ENCODE measurements at places on chromosomes 7 and 10.

- no peak for DNase-seq
Observed at GRCh38 chr10:100339236-100339635, 7.8 kb upstream of the SCD start.

DNA sequence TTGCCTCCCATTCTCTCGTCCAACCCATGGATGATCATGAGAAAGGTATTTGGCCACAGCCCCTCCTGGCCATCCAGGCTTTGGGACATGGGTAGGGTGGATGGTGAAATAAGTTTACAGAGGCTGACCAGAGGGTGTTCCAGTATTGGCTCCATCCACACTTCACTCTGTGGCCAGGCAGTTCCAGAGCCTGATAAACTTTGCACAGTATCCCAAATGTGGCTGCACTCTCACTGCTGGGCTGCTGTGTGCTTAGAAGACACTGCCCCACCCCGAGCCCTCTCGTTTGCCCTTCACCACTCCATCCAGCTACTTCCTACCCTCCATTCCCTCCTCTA is 72.0 kb upstream of the ZMIZ1 start:
- no peak for DNase-seq

DNA sequence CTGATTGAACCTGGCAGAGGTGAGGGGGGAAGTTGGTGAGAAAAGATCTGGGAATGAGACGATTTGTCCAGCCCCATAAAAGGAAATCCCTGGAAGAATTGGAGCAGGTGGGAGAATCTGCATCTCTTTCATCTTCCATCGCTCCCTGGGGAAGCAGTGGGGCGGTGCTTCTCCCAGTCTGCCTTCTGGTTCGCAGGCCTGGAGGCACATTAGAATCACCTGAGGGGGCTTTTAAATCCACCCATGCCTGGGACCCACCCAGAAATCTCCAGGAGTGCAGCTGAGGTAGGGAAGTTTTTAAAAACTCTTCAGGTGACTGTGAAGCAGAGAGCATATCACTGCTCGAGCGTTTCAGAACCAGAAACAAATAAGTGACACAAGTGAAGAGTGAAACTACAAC is 26.7 kb upstream of the SYPL1 start:
- DNase-seq = no peak

GRCh38 chr7:143042790-143043271 is 9.3 kb upstream of the OR6V1 start:
- DNase-seq = no peak

DNA sequence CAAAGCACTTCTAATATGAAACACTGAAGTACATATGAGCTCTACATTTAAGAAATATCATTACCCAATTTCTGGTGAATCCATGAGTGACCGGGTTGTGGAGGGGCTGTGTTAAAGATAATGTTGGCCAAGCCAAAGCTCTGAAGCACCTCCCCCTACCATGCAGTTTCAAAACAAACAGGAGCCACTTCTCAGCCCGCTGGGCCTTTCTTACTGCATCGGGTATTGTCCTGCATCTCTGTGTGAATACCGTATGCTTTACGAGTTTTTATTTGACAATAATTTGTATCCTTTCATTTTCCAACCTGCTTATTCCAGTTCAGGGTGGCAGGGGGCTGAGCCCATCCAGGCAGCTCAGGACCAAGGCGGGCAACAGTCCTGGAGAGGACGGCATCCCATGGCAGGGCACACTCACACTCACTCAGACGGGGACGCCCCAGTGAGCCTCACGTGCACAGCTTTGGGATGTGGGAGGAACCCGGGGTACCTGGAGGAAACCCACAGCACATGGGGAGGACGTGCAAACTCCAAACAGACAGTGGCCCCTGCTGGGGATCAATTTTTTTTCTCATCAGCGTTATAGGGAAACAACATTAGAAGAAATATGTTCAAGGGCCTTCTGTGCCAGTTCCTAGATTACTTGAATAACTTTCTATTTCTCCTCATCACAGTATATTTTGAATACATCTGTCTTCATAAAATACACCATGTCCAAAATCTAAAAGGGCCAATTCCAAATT is 1.9 kb downstream of the RNF32 start:
- no peak for DNase-seq

GRCh38 chr10:75773231-75773780 is 341.9 kb downstream of the LRMDA start:
- DNase-seq = no peak

- no peak for DNase-seq
Observed at GRCh38 chr7:100204454-100204853, 15.3 kb upstream of the PVRIG start.

DNA sequence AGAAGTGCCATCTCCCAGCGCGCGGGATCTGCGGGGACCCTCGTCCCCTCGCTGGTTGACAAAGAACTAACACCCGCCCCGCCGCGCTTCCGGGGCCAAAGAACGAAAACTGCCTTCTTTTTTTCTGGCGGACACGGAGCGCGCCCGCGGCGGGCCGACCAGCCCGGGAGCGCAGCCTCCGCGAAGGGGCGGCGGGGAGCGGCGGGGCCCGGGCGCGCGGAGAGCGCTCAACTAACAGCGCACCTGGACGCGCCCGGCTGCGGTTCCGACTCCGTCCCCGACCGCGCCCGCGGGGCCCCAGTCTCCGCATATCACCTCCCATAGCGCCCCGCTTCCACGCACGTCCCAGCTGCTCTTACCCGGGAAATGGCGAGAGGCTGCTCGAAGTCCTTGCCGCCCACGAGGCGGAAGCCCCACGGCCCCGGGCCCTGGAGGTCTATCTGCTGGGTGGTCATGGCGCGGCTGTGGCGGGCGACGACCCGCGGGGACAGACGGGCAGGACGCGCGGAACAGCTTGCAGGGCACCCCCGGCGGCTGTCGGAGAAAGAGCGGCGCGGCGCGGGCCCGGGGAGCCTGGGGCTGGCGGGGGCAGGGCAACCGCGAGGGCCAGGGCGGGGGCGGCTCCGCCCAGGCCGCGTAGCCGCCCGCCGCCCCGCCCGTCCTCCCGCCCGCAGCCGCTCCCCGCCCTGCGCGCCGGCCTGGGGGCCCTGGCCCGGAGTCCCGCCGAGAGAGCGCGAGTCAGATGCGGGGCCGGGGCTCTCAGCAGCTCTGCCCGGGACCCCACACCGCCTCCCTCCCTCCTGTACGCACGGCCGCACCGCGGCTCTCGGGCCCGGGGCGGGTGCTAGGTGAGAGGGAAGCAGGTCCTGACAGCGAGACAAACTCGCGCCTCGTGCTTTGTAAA is at the start of gene PDLIM1:
Gene PDLIM1, minus strand, starts transcription at position 543 of the 904 bp plus-strand sequence. Its CDS starts 88 bp downstream, at position 455.
- peak; percentile 67 for DNase-seq

DNA sequence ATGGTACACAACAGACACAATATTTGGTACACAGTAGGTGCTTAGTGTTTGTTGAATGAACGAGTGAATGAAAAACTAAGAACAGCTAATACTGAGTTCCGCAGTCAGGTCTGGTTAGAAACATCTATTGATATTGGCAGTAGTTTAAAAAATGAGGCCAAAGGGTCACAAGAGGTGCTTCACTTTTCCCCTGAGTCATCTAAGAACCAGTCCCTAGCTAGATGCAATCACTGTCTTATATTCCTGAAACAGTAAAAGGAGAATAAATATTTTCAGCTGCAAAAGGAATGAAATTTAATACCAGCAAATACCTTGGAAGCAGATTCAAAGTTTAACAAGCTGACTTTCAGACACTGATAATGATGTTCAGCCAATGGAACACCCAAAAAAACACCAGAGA is 54.5 kb downstream of the SCRN1 start:
- DNase-seq = no peak

- DNase-seq = peak; percentile 79
Observed at GRCh38 chr10:98467506-98468318, 21.0 kb upstream of the HPS1 start.

DNA sequence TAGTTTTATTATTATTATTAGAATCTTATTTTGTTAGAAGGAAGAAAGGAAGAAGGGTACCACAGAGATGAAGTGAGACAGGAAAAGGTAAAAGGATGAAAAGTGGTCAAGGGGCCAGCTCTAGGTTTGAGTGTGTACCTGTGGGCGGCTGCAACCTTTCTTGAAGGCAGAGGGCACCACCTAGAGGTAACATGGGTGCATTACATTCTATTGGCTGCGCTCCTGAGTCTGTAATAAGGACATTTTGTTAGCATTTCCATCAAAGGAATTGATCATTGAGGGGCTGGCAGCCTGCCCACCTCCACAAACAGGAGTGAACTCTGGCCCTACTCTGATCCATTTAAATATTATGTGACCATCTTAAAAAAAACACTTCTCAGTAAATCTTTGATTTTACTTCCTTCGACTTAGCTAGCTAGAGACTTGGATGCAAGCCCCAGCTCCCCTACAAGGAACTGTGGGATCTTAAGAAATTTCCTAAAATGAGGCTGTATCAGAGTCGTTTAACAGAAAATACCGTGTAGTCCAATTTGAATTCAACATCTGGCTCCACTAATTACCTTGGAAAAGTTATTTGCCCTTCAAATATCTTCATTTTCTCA is 610.4 kb downstream of the IPMK start:
- DNase-seq = peak; percentile 71

- no peak for DNase-seq
Observed at GRCh38 chr10:75038335-75038734, 73.1 kb upstream of the SAMD8 start.

DNA sequence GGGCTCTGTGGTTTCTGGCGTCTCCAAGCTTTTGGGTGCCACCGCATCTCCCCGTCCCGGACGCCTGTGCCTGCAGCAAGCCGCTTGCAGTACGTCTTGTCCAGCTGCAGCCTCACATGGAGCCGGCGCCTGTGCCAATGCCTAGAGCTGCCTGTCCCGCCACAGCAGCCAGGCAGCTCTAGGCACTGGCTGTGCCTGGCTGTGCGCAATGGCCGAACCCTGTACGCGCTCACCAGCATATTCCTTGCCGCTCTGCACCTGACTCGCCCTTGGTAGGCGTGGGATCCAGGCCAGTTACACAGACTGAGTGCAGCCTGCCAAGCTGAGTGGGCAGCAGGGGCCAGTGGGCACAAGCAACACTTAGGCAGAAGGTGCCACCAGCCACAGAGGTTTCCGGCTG is 381.2 kb upstream of the SORCS1 start:
- no peak for DNase-seq

DNA sequence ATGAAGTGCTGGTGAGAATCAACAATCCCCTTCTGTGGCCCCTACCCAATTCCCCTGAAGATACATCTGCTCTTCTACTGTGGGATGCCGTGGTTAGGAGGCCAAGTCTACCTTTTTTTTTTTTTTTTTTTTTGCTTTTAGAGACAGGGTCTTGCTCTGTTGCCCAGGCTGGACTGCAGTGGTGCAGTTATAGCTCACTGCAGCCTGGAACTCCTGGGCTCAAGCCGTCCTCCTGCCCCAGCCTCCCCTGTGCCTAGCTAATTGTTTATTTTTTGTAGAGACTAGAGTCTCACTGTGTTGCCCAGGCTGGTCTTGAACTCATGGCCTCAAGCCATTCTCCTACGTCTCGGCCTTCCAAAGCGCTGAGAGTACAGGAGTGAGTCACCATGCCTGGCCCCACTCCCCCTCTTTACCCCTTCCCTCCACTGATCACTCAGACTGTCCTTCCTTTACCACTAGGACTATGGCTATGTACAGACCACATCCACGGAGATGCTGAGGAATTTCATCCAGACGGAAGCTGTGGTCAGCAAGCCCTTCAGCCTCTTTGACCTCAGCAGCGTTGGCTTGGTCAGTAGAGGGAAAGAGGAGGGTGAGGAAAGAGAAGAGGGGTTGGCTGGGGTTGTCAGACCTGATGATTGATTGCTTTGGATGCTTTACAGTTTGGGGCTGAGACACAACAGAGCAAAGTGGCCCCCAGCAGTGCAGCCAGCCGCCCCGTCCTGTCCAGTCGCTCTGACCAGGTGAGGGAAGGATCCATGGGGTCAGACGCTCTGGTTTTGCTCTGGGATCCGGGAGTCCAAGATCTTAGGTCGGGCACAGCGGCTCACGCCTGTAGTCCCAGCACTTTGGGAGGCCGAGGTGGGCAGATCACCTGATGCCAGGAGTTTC is 1.8 kb downstream of the AP4M1 start:
- no peak for DNase-seq

GRCh38 chr7:45347804-45348203 is 190.2 kb downstream of the RAMP3 start:
- no peak for DNase-seq

DNA sequence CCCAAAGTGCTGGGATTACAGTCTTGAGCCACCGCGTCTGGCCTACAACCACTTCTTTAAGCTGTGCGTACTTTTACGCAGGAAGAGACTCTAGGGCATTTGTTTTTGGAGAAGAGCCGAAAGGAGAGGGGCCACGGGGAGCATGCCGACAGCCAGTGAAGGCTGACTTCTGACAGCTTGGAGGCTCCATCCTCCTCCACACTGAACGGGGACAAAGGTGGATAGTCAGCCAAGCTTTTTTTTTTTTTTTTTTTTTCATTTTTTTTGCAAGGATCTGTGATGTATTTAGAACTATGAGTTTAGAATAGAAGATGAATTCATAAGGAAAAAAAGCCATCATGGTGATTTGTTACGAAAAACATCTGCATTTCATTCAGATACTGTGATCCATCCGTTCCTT is 221.7 kb downstream of the ARHGAP21 start:
- no peak for DNase-seq

GRCh38 chr7:135801045-135801693 is 52.6 kb upstream of the FAM180A start:
- DNase-seq = no peak

DNA sequence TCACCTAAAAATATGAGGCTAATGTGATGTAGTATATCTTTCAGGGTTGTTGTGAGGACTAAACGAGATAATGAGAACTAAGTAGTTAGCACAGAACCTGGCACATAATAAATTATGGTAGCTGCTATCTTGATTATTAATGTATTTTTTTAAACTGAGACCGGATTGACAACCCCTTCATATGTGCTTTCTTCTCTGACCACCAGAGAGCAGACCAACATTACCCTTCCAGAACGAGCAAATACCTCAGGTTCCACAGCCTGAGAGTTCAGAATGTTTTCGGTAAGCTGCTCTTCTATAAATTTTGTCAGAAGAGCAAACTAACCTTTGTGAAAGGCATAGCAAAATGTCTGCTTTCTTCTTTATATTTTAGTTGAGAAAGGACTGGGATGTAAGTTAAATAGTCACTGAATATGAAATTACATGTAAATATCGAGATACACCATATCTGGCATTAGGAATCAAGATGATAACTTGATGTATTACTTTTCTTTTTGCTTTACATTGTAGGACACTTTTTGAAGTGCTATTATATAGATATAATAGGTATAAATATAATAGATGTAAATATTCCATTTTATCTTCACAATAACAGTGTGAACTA is 13.6 kb upstream of the BPGM start:
- DNase-seq = no peak

DNA sequence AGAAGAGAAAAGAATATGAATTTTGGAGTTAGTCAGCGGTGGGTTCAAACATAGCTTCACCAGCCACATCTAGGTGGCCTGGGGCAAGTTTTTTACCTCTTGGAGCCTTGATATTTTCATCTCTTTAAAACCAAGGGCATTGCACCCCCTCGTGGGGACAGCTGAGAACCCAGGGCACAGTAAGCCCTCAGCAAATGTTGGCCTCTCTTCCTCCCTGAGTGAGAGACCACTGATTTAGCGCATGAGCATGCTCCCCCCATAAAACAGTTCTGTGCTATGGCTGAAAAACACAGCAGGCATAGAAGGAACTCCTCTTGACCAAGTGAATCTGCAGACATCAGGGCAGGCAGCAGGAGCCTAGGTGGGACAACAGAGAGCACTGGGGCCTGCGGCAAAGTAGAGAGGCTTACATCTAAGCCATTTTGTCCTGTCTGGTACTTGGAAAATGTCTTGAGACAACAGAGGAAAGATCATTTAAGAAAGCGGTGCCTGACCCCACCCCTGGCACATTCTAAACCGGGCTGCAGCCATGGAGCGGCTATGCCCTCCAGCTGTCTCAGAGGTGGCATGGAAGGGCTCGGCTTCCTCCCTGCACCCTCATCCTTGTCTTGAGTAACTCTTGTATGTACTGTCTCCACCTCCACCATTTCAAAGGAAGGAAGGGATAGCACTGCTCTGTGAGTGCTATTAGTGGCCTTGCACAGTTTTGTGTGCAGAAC is 94.7 kb downstream of the ARHGAP22 start:
- DNase-seq = peak; percentile 38

Data from H9 (cell line).